ENCODE measurements at places on chromosomes 6 and 20.
A peak's percentile ranks its signal among the peaks of the same experiment; 100 is the strongest.

GRCh38 chr6:136669299-136669699, 119.1 kb upstream of the MAP7 start:
- DNase-seq, result peak; percentile 22

- peak; percentile 66 for DNase-seq
These were observed 132.8 kb downstream of the CDK19 start for GRCh38 chr6:110682460-110682853.

DNA sequence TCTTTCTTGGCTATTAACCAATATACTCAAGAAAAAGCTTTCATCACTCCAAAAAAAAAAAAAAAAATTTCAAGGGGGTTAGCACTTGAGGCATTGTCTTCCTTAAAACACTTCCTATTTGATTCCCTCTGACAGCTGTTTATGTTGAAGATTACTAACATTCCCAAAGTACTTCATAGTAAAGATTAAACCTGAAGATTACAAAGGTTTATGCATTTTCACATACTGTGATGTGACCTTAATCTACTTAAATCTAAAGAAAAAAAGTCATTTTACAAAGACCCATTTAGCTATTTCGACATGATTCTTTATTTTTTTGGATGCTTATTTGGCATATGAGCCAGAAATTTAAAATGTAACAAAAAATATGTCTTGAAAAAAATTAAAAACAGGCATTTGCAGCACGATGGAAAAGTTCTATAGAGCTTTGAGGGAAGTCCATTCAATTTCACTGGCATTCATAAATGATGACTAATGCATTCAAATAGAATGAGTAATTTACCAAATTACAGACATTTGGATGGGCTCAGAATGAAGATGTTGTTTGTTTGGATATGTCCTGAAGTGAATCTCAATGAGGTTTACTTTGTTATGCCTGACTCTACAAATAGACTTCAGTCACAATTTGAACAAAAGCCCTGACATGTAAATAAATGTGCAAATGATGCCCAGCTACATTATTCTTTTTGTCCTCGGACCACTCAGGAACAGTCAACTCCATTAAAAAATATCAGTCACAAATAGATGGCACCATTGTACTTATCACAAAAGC, 674.6 kb upstream of the MARCKS start:
- no peak for DNase-seq

DNA sequence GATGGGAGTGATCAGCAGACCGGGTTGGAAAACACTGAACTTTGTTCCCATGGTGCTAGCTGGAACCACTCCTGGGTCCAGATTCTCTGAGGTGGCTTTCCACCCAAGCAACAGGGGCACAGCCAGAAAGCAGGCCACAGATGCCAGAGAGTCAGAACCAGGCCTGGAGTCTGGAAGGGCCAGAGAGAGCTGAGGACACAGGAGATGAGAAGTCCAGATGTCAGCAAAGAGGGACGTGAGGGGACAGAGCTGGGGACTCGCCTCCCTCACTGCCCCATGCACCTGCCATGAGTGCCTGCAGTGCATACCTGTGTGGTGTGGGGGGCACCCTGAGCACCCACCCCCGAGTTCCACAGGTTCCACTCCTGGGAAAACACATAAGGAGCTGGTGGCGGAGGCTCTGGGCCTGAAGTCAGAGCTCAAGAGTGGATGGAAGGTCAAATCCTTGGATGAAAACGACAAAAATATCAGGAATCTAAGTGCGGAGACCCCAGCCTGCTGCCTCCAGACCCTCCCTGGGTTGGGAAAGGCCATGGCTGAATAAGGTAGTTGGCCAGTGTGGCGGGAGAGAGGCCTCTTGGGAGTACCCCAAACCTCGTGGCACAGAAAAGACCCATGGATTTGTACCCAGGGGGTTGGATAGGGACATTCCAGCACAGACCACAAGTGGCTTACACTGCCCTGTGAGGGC, 224.2 kb downstream of the SYNDIG1 start:
- no peak for DNase-seq

DNA sequence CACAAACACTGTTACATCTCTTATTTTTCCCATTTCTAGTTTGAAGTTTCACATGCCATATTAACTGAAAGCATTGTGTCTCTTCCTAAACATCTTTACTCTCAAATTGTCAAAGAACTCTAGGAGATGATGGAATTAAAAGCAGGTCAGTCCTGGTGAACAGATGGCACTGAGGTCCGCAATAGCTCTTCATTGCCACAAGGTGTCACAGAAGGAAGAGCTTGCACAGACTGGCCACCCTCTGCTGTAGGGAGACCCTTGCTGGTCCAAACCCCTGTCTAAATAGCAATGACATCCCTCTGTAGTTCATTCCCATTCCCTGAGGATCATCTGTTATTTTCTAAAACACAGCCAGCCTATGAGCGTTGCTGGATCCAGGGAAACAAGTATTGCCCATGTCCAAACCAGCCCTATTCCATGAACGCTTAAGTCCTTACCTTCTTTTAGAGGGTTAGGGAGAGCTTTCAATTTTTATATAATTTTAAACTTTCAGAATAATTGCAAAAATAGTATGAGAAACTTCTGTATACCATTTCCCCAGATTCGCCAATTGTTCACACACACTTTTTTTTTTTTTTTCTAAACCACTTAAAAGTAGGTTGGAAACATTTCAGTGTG, 10.1 kb upstream of the HDAC2 start:
- DNase-seq, result no peak

DNA sequence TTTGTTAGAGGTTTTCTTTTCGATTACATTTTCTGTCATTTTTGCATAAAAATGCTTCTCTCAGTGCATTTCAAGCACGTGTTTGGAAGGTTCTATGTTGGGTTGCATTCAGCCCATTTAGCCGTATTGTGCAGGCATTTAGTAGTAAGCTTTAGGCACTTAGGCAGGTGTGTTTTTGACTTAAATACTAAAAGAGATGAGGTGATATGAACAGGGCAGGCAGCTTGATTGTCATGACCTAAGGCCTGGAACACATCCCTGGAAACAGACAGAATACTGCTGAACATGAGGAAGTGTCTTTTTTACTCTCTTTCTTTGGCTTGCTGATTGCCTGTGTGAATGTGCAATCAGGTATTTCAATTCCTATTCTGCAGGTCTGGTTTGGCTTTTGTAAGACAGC, 610.5 kb upstream of the MAN1A1 start:
- DNase-seq, result no peak

DNA sequence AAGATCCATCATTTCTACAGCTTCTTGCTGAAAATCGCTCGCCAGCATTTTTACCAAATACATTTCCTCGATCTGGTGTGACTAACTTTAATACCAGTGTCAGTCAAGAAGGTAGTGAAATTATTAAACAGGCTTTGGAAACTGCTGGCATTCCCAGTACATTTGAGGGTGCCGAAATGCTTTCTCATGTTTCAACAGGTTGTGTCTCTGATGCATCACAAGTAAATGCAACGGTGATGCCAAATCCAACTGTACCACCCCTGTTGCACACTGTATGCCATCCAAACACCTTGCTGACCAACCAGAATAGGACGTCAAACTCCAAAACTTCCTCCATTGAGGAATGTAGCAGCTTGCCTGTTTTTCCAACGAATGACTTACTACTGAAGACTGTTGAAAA, 64.4 kb upstream of the SMIM8 start:
- no peak for DNase-seq

Measured in SK-N-MC (cell line).